Kidney capillary endothelial cell (primary cell): ENCODE measurements at places on chromosomes 2 and 18.

DNA sequence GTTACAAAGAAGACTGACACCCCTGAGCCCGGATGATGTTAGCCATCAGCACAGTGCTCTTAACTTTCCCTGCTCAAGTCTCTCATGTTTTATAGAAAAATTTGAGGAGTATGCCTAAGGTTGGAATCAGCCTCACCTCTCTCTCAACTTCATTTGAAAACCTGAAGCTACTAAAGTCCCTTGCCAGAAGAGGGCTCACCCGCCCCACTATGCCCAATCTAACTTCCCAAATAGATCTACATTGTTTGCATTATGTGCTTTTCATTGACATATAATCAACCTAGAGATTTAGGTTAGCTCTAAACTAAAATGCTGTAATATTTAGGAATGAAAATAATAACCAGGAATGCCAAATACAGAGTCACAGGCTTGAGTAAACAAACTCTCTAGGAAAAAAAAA is 305.4 kb downstream of the NCKAP5 start:
- DNase-seq, result no peak

- no peak for DNase-seq
Observed at GRCh38 chr2:176272870-176273459, 3.7 kb downstream of the MTX2 start.

GRCh38 chr2:30222636-30223360 is 8.5 kb upstream of the LBH start:
- no peak for DNase-seq

DNA sequence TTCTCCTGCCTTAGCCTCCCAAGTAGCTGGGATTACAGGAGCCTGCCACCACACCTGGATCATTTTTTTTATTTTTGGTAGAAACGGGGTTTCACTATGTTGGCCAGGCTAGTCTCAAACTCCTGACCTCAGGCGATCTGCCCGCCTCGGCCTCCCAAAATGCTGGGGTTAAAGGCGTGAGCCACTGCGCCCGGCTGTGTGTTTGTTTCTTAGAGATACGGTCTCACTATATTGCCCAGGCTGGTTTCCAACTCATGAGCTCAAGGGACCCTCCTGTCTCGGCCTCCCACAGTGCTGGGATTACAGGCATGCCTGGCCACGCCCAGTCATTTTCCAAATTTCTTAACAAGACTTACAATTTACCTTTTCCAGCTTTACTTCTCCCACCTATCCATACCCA is 940 bp upstream of the MRPL19 start:
- DNase-seq, result no peak

DNA sequence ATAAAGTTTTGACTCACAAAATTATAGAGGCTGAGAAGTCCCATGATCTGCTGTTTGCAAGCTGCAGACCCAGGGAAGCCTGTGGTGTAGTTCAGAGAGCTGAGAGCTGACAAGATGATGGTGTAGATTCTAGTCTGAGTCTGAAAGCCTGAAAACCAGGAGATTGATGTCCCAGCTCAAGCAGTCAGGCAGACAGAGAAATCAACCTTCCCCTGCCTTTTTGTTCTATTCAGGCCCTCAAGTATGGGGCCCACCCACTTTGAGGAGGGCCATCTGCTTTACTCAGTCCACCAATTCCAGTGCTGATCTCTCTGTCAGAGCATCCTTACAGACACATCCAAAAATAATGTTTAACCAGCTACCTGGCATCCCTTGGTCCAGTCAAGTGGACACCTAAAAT is 479.6 kb downstream of the STK39 start:
- DNase-seq, result no peak

DNA sequence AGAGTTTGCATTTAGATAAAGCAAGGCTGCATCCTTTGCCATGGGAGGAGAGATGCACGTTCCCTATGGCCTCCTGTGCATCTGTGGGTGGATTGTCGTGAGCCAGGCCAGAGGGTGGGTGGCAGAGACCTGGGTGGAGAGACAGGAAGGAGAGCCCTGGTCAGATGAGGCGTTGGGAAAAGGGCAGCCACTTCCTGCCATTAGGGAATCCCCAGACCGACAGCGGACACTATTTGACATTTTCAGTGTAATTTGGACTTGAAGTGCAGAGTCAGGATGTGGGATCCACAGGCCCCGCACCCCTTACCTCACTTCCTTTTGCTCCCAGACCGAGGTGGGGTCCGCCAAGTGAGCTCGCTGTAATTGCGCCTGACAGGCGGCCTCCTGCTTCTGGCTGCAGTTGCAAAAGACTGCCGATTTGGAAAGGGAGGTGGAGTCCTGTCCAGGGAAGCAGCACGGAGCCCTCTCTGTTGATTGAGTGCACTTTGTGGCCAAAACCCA is 150.0 kb downstream of the DYSF start:
- DNase-seq, result no peak

GRCh38 chr18:30696201-30696600 is 346.3 kb downstream of the DSC3 start:
- DNase-seq, result no peak

DNA sequence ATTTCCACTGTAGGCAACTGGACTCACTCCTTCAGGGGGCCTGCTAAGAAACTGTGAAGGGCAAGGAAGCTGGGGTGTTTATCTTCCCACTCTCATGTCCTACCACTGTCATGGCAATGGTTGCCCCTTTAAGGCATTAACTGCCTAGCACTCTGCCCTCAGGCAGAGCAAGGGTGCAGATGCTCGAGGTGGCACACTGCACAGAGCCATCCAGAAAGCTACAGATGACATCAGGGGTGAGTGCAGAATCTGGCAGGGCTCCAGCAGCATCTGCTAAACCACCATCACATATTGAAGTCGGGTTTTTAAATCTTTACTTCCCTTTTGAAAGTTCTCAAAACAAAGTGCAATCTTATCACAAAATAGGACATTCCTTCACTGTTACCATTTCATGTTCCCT is 75.4 kb downstream of the RAPGEF4 start:
- no peak for DNase-seq

GRCh38 chr2:15889442-15890123 is 50.8 kb upstream of the MYCN start:
- DNase-seq, result no peak

- DNase-seq, result no peak
Observed at GRCh38 chr2:195859513-195859912, 202.5 kb downstream of the SLC39A10 start.

GRCh38 chr2:143856978-143857377 is 662.9 kb downstream of the ZEB2 start:
- DNase-seq, result no peak

DNA sequence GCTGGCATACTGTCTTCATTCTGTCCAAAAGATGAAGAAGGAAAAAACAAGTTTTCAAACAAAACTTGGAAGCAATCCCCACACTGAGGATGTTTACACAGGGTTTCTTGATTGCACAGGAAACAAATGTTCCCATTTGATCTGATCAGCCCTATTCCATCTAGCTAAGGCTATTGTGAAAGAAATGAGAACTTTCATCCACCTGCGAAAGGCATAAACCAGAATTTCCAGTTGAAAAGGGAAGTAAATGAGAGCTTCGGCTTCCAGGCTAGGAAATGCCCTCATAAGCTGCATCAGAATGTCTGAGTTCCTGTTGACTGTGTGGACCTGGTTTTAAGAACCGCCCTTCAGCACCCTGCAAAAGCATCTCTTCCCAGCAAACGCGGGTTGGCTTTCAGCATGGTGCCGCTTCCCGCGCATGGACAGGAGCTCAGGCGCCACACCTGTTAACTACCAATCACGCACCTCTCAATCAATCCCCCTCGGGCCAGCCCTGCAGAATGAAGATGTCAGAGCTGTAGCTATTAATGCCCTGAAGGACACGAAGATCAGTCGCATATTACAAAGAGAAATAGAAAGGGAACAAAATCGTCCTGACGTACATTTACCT is 850.4 kb downstream of the GALR1 start:
- no peak for DNase-seq

DNA sequence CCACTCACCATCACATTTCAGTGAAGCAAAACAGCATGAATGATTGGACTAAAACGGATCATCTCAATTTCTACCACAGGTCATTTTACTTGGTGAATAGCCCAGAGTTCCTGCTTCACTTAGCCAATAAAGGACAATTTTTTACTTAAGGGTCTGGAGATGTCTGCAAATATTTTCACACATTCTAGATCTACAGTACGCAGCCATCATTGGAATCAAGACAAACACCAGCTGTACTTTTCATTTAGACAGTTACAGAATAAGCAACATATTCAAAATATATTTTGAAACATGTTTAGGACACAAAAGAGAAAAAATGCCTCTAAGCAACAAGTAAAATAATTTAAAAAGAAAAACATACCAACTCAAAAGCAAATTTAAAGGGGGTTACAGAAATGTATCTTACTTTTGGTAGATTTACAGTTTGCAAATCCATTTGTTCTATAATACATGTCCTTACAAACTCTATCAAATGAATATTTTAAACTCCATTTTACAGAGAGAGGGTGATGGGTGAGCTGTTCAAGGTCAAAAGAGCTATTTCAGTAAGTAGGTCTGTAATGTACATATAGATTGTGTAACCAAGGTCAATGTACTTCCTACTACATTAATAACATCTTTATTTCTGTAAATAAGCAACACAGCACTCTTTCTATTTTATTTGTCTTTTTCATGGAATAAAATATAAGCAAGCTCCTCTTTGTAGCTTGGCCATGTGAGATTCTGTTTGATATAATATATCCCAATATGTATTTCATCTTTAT is 13.4 kb downstream of the PPP1R1C start:
- DNase-seq, result no peak

- DNase-seq, result no peak
Observed at GRCh38 chr18:77025123-77025522, 107.5 kb downstream of the MBP start.

GRCh38 chr2:30134582-30134981 is 12.2 kb upstream of the YPEL5 start:
- DNase-seq, result no peak

DNA sequence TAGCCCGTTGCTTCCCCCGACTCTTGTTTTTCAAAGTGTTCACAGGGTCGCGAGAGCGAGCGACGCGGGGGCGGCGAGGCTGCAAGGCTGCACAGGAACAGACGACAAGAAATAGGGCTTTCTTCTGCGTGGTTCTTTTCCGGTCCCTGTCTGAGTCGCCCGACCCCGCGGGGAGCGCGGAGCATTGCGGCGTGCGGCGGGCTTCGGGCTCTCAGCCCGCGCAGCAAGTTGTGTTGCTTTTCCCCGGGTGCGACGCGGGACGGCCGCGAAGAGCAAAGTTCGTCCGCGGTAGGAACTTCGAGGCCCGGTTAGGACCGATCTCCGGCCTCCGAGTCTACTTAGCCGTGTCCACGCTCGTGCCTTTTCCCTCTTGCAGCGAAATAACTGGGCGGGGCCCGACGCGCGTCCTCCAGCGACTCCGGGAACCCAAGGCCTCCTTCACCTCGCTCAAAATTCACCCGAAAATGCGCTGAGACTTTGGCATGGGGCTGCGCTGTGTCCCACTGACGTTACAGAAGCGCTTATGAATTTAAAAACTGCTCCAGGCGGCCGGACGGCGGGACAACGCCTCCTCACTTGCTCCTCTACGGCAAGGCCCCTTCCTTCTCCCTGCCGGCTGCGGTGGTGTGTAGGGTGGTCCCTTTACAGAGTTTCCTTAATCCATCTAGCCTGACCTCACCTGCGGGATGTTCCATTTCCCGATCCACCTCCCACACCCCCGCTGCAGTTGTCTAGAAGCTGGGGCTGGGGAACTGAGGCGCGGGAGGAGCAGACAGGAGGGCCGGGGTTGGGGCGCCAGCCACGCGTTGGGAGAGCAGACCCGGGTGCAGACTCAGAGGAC is 1.5 kb upstream of the BCL2L11 start:
- DNase-seq, result peak; percentile 7

GRCh38 chr2:119377294-119377992 is 10.7 kb downstream of the DBI start:
- no peak for DNase-seq

- no peak for DNase-seq
Observed at GRCh38 chr2:159846564-159846963, 48.6 kb upstream of the CD302 start.

- DNase-seq, result peak; percentile 76
Observed at GRCh38 chr2:240561325-240561971, 1.3 kb downstream of the DUSP28 start.

DNA sequence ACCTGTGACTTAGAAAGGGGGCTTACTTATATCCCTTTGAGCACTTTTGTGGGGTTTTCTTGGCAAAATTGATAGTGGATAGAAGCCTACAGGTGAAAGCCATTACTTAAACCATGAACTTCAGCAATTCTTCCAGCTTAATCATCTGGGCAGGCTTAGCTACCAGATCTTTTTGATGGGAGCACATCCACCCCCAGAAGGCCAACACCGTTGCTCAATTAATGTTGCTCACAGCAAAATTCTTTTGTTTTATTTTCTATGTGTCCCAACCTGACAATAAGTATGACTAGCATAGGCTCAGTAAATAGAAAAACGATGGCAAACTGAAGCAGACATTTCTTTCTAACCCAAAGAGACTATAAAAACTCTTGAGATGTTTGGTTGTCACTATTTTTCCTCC is 269.4 kb upstream of the TCF4 start:
- DNase-seq, result no peak

- DNase-seq, result no peak
Observed at GRCh38 chr2:4539121-4539520, 835.7 kb downstream of the DCDC2C start.

DNA sequence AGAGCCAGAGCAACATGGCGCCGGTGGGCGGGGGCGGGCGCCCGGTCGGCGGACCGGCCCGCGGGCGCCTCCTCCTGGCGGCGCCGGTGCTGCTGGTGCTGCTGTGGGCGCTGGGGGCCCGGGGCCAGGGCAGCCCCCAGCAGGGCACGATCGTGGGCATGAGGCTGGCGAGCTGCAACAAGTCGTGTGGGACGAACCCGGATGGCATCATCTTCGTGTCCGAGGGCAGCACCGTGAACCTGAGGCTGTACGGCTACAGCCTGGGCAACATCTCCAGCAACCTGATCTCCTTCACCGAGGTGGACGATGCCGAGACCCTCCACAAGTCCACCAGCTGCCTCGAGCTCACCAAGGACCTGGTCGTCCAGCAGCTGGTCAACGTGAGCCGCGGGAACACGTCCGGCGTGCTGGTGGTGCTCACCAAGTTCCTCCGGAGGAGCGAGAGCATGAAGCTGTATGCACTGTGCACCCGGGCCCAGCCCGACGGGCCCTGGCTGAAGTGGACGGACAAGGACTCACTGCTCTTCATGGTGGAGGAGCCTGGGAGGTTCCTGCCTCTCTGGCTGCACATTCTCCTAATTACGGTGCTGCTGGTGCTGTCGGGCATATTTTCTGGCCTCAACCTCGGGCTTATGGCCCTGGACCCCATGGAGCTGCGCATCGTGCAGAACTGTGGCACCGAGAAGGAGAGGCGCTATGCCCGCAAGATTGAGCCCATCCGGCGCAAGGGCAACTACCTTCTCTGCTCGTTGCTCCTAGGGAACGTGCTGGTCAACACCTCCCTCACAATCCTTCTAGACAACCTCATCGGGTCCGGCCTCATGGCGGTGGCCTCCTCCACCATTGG is 507 bp downstream of the CNNM4 start:
- DNase-seq, result no peak

DNA sequence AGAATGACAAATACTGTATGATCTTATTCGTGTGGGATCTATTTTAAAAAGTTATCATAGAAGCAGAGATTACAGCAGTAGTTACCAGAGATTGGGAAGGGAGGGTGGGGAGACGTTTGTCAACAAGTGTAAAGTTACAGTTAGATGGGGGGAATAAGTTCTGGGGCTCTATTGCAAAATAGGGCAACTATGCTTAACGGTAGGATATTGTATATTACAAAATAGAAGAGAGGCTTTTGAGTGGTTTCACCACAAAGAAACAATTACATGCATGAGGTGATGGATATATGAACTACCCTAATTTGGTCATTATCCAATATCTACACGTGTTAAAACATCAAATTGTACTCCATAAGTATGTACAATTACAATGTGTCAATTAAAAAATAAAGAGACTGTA is 123.4 kb upstream of the NOSTRIN start:
- DNase-seq, result no peak

- DNase-seq, result no peak
Observed at GRCh38 chr18:64882896-64883295, 734.0 kb upstream of the LINC00305 start.
